ENCODE measurements at places on chromosomes 5 and 9.

DNA sequence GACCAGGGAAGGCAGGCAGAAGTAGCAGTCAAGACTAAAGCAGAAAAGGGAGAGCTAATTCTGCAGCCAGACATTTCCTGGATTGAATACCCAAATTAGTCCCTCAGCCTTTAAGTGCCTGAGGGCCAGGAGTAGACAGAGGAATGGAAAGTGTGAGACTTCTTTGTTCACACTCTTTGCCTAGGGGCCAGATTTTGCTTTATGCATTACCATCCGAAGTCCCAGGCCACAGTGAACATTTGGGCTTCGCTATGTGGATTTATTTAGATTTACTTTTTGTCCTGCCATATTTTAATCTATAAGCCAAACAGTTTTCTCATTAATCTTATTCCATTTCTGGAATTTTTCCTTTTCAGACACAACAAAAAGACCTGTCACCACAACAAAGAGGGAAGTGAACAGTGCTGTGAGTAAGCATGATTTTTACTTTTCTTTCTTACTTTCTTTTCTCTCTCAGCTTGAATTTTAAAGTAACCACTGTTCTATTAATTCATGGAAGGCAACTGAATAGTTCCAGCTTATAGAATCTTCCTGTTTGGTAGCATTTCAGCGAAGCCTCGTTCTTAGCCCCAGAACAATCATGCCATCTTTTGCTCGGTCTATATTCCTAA lies 52.6 kb downstream of the PDCD1LG2 start:
- DNase-seq: no peak

GRCh38 chr5:143968071-143968878 lies 156.3 kb downstream of the HMHB1 start:
- DNase-seq: peak; percentile 47

GRCh38 chr9:99357575-99357974 lies 135.5 kb downstream of the SEC61B start:
- DNase-seq: no peak

- DNase-seq: no peak
Observed at GRCh38 chr9:121207371-121207940, 5.8 kb upstream of the RAB14 start.

DNA sequence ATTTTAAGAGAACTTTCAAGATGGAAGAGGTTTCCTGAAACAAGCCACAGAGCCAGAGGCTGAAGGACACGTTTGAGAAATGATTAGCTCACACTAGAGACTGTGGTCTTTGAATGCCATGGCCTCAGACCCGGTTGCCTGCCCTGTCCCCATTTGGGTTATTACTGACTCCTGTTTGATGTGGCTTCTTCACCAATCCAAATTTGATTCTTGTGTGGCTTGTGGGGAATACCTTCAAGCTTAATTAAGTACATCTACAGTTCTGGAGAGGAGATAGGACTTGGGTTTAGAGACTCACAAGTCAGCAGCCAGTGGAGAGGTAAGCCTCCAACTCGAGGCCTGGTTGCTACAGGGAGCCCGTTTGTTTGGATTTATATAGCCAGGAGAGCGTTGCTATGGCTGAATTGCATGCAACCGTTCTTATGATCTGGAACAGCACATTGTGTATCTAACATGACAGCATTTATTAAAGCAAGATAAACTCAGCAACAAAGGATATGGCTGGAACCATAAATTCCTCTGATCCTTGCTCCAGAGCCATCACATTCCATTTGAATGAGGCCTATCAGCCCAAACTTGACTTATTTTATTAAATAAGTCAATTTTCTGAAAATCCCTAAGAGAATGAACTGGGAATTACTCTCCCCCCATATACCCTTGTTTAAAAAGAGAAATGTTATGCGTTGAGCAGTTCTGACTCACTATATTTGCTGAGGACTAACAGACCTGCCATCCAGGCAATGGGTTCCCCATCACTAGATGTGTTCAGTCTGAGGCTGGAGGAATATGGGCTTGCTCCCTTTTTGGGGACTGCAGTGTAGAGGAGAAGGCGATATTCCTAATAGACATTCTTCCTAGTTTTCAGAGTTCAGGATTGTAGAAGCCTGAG lies 88.4 kb upstream of the TNFSF8 start:
- peak; percentile 77 for DNase-seq

DNA sequence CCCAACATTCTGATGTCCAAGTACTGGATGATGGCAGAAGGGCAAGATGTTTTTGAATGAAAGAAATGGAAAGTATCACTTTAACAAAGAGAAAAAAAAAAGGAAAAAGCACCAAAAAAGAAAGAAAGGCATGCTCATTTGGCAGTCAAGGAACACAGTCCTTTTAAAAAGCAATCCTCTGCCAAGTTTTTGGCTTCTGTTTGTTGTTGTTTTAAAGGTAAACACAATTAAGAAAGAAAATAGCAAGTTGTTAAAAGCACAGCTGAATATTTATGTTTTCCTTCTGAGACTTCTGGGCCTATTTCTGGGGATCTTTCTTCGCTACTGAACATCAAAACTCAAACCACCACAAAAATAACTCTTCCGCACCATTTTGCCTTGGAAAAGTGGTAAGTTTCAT lies 162.1 kb downstream of the TRPM3 start:
- DNase-seq: no peak

DNA sequence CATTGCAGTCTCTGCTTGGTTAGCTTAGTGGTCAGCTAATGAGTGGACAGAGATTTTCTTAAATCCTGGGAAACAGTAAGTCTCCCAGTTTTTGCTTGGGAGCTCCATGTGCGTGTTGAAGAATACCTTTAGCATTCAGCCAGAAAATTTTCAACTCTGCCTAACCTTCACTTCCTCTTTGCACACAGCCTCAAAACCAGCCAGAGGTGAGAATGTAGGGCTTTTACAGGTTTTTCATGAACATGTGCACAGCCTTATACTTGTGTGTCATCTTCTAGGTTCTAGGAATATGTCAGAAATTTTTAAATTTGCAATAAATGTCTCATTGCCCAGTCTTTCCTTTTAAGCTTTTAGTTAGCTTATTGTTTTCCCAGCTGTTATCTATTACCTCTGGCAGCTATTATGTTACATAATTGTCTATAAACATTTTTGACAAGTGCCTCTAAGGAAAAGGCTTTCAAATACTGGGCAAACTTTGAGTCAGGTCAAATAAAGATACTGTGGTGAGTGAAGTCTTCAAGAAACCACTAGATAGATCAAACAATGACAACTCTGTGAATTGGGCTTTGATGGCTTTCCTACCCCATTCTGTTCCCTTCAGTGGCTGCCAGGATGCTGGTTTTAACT lies 12.7 kb downstream of the ADGRV1 start:
- no peak for DNase-seq

- DNase-seq: no peak
Observed at GRCh38 chr9:131178926-131179325, 53.5 kb downstream of the NUP214 start.

DNA sequence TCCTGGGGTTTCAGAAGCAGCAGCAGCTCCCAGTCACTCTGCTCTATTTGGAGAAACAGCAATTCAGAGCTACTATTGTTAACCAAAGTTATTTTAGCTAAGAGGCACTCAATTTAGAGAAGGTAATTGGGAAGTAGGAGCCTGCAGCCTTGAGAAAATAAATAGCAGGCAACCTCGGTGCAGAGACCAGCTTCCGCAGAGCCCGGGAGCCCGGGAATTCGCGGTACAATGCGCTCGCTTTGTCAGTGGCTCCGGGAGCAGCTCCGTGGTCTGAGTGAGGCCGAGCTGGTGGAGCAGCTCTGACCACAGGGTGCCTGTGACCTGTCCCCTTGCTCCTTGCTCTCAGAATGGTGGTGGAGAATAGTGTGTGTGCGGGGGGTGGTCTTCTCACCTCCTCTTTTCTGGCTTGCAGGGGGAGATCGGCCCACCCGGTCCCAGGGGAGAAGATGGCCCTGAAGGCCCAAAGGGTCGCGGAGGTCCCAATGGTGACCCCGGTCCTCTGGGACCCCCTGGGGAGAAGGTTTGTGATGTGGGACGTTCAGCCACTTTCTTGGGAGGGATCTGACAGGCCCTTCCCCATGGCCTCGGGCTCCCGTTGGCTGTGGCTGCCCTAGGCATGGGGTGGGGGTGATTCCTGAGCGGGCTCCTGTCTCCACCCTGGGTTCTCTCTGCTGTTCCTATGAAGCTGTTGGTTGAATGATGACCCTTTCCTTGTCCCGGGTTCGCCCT lies 95.9 kb upstream of the FCN2 start:
- DNase-seq: no peak

- DNase-seq: no peak
Observed at GRCh38 chr9:78970375-78970774, 601.4 kb upstream of the TLE4 start.

- DNase-seq: no peak
Observed at GRCh38 chr9:130320723-130321481, 55.3 kb downstream of the HMCN2 start.

DNA sequence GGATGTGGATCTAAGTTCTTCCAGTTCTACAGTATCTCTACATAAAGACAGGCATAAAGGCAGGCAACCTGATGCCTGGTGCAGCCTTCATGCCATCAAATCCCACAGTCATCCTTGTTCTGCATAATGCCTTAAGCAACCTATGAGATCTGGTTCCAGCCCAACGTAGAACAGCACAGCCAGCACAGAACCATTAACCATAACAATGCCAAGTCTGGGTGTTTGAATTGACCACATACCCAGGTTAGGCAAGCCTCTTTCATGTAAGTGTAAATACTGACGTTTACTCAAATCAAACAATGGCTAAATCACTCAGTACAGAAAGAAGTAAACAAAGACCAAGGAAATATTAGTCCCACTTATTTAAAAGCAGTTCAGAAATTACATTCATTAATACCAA lies 195.0 kb downstream of the ADAMTSL1 start:
- DNase-seq: no peak

GRCh38 chr9:19782005-19782404 lies 6.8 kb downstream of the SLC24A2 start:
- DNase-seq: no peak

DNA sequence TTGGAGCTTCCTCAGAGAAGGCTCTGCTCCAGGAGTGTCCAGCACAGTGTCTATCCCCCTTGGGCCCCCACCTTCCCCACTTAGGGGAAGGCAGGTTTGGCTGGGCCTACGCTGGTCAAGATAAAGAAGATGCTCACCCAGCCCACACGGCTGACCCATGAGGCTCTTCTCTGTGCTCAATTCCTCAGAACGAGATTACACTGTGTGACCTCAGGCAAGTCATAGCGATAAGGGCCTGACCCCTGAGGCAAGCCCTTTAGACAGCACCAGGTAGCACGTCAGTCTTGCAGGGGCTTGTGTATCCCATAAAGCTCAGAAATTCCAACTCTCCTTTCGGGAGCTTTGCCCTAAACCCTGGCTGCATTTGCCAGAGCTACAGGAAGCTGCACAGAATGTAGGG lies 32.6 kb downstream of the CORO2A start:
- no peak for DNase-seq

GRCh38 chr9:105296877-105297287 lies 52.4 kb downstream of the SLC44A1 start:
- DNase-seq: peak; percentile 71

DNA sequence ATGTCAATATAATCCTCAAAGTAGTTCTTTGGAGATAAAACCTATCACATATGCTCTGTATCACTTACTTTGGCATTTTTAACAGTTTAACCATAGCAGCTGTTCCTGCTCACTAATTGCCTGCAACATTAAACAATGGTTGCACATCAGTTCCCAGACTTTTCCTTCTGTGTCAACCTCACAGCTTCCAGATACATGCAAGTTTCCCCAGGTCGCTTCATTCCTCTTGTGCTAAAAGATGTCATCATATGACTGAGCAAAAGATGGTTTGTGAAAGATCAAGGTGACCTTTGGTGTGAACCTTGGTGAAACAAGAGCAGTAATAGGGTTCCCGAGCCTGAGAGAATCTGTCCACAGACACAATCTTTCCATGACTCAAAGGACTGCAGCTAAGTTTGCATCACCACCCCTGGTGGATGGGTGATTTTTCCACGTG lies 500.4 kb upstream of the PAPPA start:
- no peak for DNase-seq

DNA sequence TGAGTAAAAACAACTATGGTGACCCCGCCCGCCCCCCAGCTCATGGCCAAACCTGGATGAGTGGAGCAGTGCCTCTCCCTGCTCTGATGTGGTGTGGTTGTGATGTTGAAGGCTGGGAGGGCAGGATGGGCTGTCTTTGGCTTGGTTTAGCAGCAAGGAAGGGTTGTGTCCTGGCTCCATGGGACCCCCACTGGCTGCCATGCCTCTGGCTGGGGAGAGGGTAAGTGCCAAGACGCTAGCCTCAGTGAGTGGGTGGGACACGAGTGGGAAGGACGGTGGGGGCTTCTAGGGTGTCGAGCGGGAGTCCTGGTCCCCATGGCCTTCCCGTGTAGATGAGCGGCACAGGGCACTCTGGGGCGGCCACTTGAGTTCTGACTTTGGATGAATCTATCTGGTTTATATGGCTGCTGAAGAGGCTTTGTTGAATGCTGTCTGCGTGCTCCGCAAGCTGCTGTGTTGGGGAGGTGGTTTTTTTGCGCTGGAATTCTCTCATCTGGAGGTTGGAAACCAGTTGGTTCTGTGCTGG lies 50.4 kb downstream of the DAB2IP start:
- DNase-seq: no peak

Measured in SJSA1 (cell line).